ENCODE measurements at places on chromosomes 12 and 14.

- no peak for DNase-seq
Observed at GRCh38 chr12:95980437-95980836, 15.7 kb downstream of the HAL start.

DNA sequence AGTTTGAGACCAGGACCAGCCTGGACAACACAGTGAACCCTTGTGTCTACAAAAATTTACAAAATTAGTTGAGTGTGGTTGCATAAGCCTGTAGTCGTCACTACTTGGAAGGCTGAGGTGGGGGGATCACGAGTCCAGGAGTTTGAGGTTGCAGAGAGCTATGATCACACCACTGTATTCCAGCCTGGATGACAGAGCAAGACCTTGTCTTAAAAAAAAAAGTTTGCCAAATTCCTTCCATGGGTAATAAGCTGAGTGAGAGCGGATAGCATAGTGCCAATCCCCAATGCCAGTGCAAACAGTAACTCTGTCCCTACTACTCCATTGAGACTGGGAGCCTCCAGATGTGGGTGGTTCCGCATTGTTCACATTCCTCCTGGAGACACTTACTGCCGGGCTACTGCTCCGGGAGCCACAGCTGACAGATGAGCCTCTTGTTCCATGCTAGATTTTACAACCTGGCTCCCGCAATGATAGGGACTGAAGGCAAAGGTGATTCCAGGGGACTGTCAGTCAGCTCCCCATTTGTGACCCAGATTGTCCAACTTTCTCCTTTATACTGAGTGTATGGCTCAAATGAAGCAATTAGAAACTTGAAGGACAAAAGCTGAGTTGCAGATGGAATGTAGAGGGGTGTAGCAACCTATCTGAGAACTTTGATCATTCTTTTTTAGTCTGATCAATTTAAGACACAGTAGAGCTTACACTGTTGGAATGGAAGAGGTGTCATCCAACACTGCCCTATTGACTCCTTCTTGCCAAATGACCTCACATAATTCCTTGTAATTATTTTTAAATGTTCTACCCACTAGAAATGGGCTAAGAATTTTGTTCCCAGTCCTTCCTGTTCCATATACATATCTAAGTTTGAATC lies 13.4 kb upstream of the FRMD6 start:
- peak; percentile 51 for DNase-seq

DNA sequence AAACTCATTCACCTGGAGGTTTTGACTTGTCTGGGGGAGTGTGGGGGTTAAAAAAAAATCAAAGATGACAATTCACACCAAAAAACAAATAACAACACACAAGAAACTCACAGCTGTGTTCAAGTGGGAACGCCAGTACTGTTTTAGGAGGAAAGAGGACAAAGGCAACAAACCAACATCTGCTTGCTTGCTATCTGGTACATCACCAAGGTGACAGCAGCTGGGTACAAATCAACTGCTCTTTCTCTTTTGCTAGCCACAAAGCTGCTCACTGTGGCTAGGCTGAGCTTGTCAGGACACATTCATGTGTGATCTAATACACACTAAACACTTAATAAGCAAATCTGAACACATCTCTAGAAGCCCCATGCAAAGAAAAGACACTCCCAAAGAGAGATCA lies 128.0 kb upstream of the RAP1B start:
- no peak for DNase-seq

DNA sequence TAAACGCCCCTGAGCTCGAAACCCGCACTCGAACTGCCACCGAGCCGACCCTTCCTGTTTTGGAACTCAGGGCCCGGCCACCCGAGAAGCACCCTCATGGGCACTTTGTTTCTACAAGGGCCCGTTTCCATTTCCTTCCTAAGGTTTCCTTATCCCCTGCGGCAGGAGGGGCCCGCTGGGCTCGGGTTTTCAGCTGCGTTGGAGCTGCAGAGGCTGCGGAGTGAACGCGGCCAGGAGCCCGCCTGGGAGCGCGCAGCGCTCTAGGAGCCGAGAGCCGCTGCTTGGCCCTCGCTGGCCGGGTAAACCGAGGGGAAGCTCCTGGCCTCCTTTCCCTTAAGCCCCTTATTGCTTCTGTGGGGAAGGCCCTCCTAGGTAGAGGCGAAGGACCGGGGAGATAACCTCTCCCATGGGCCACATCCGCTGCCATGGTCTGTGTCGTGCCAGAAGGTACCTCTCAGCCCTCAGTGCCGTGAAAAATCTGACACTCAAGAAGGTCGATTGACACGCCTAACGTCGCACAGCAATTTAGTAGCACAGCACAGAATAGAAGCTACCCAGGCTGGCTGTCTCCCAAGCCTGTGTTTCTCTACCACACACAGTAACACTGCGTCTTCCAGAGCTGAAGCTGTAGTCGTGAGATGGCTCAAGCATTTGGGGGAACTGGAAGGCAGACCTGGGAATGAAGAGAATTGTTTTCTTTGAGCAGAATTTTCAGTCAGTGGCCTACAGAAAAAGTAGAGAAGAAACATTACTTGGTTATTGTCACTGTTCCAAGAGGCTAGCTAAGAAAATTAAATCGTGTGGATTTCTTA lies 12.9 kb upstream of the CALM1 start:
- DNase-seq: no peak

DNA sequence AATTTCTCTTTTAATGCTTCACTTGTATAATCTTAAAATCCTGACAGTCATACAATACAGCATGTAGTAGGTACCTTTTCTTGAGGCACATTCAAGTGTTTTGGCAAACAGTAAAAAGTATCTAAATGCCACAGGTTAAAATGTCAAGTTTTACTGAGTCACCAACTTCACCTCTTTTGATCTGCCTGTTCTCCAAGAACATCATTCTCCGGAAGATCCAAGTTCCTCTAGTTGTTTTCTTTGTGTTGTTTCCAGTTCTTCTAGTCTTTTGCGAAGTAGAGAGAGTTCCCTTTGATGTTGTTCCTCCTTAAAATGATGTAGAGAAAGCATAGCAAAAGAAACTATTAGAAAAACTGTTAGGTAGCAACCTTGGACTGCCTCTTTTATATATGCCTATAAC lies 151.1 kb downstream of the CEP83 start:
- DNase-seq: no peak

DNA sequence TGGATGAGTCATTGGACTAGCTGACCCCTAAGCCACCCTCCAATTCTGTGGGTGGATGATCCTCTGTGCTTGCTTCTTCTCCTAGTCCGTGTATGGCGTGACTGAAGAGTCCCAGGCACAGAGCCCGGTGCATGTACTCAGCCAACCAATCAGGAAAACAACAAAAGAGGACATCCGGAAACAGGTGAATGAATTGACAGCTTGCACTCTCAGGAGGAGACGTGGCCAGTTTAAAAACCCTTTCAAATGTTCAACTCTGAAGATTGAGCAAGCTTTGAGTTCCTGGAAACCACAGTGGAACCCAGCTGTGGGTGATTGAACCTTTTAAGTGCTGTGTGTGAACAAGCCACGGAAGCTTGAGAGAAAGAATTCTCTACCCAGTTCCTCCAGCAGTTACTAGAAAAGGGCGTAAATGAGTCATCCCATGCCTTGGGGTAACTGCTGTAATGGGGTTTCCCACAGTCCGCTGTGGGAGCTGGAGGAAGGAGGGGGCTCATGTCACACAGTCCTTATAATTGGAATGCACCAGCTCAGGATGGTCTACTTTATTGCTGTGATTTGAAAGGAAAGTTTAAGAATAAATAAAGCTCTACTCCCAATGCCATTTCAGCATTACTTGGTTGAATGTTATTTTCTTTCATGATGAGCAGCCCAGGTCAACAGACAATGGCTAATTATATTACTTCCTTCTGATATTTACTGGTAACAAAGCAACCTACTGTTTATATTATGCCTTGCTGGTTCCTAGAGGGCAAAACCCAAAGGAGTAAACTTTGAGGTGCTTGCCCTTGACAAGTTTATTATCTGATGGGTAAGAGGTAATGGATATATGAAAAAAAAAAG lies 417.0 kb downstream of the DPF3 start:
- no peak for DNase-seq

GRCh38 chr12:85423947-85424346 lies 143.9 kb downstream of the ALX1 start:
- no peak for DNase-seq

DNA sequence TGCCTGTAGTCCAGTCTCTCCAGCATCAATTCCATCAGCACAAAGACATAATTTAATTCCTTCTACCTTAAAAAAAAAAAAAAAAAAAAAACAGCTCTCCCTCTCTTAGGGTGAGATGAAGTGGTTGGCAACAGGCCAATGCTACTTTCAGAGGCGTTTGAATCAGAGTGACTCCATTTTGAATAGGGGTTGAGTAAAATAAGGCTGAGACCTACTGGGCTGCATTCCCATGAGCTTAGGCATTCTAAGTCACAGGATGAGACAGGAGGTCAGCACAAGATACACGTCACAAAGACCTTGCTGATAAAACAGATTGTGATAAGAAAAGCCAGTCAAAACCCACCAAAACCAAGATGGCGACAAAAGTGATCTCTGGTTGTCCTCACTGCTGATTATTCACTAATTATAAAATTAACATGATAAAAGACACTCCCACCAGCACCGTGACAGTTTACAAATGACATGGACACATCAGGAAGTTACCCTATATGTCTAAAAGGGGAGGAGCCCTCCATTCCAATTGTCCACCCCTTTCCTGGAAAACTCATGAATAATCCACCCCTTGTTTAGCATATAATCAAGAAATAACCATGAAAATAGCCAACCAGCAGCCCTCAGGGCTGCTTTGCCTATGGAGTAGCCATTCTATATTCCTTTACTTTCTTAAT lies 6.9 kb upstream of the TCL1B start:
- DNase-seq: no peak

GRCh38 chr12:49902399-49903350 lies 1.0 kb downstream of the FAIM2 start:
- no peak for DNase-seq

GRCh38 chr12:67633708-67634107 lies 14.8 kb upstream of the DYRK2 start:
- DNase-seq: no peak

GRCh38 chr12:71556875-71557274 lies 106.8 kb downstream of the ZFC3H1 start:
- DNase-seq: peak; percentile 86

- DNase-seq: no peak
Observed at GRCh38 chr14:61154641-61155040, 126.5 kb downstream of the TMEM30B start.

GRCh38 chr14:55000381-55000780 lies 26.5 kb downstream of the WDHD1 start:
- DNase-seq: no peak

DNA sequence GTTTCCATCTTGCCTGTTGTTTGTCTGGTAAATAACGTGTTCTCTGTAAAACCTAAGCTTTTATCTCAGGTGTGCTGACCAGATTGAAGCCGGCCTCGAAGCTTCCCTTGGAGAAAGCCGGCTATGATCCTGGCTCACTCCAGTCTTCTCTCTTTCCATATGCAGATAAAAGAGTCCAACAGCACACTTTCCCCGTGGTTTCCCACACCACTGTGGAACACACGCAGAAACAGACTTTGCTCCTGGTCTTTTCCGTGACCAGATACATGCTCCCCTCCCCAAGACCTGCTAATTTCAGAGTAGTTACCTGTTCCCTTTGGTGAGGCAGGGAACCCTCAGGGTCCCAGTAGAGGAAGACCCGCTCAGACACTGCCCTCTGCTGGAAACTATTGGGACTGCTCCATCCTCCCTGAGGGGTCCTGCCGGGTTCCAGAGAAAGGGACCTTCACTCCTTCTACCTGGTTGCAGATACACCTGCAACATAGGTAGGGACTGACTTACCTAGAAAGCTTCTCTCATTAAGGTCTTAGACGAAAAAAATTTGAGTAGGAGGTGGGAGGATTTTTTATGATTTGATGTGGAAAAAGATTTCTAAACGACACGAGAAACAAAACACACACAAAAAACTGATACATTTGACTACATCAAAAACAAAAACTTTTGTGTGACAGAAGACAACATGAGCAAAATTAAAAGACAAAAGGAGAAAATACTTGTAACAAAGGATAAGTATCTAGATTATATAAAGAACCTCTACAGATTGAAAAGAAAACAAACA lies 415.4 kb upstream of the CCDC196 start:
- DNase-seq: no peak

- no peak for DNase-seq
Observed at GRCh38 chr12:42085594-42085993, 59.1 kb downstream of the GXYLT1 start.

- DNase-seq: no peak
Observed at GRCh38 chr14:31080056-31080455, 53.9 kb upstream of the STRN3 start.

- DNase-seq: peak; percentile 53
Observed at GRCh38 chr14:105473677-105474482, 741 bp upstream of the CRIP2 start.

- DNase-seq: no peak
Observed at GRCh38 chr12:128098730-128099129, 168.2 kb upstream of the TMEM132C start.

DNA sequence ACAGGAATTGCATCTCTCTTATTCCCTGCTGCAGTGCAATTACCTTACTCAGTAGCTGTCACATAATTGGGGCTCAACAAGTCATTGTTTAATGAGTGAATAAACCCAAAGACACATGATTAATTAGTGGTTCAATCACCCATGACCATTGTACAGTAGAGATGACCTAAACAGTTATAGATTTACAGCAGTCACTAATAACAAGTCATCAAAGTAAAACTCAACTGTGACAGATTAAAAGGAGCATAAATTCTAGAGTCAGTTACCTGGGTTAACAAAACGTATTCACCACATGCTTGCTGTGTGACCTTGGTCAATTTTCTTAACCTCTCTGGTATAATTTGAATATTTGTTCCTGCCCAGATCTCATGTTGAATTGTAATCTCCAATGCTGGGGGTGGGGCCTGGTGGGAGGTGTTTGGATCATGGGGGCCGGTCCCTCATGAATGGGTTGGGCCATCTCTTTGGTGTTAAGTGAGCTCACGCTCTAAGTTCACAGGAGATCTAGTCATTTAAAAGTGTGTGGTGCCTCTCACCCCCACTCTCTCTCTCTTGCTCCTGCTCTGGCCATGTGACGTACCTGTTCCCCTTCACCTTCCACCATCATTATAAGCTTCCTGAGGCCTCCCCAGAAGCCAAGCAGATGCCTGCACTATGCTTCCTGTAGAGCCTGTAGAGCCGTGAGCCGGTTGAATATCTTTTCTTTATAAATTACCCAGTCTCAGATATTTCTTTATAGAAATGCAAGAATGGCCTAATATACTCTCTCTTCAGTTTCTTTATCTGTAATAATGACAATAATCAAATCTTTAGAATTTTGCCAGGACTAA lies 141.9 kb upstream of the PLEKHG7 start:
- no peak for DNase-seq

GRCh38 chr14:25150934-25151790 lies 101.2 kb upstream of the STXBP6 start:
- peak; percentile 63 for DNase-seq

DNA sequence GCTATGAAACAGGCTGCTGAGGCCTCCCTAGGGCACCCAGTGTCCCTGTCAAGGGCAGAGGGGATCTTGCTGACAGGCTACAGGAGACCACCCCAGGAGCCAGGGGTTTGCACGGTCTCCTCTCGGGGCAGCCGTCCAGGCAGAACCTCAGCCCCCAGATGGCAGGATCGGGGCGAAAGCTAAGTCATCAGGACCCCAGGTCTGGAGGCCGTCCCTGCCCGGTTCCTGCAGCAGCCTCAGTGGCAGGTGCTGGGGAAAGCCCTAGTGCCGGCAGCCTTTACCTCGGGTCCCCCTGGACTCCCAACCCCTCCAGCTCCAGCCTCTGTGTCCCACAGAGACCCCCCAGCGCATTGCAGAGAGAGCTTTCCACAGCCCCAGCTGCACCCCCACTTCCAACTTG lies 103.8 kb upstream of the C14orf180 start:
- no peak for DNase-seq

Measured in SW 1271 (cell line).